Motor neuron (in vitro differentiated cells): ENCODE measurements at places on chromosomes 2 and 18. TPM values are rescaled to one million over a fixed set of nuclear protein-coding genes. Genes with fewer than 3 reads are reported as not detected.

LYG2 gene
- total RNA-seq: not detected in 2 replicates

CNRIP1 gene
- 39.6 and 41.1 TPM in 2 replicates for total RNA-seq

FOXD4L1 gene
- 1.5 TPM in 1 of 2 replicates, not detected in the other for total RNA-seq

FZD7 gene
- 23.7 and 28.0 TPM in 2 replicates for total RNA-seq

C2orf15 gene
- 4.4 and 4.9 TPM in 2 replicates for total RNA-seq

MYL1 gene
- total RNA-seq: not detected in 2 replicates

WNT6 gene
- total RNA-seq: not detected in 2 replicates

SLC4A5 gene
- total RNA-seq: 0.25 and 0.81 TPM in 2 replicates

IL1R2 gene
- 0.23 TPM in 1 of 2 replicates, not detected in the other for total RNA-seq

KCNJ13 gene
- 5.6 and 5.7 TPM in 2 replicates for total RNA-seq

PTCD3 gene
- 76.1 and 87.5 TPM in 2 replicates for total RNA-seq

ATOH8 gene
- total RNA-seq: 1.2 and 1.5 TPM in 2 replicates

DNA sequence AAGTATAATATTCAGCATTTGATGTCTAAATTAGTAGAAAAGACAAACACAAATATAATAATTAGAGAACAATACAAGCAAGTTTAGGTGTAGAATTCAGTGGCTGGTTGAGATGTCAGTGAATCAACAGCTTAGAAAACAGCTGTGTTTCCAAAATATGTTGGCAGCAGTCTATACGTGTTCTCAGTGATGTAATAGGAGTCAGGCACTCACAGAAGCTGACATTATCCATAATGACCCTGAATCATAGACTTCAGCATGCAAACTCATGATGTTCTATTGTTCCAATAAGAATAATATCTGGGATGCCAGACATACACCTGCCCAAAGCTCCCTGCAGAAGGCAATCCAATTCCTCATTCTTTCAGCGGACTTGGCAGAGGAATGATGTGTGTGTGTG lies 164.7 kb downstream of the SLC8A1 start:
- ATAC-seq: no peak

- ATAC-seq: no peak
Measured at GRCh38 chr2:110997331-110998045, 123.2 kb upstream of the BCL2L11 start.

DNA sequence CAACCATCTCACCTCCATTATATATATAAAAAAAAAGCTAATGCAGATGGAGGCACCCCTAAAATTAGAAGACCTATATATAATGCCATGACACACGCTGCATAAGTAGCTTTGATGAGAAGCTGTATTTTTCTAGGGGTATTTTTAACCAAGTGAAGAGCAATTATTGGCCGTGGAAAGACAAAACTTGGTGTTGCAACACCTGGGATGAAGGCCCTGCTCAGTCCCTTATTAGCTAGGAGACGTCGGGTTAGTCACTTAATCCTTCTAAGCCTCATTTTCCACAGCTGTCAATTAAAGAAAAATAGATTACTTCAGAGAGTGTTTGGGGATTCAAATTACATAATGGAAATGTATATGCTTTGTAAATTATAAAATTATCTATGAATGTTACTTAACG lies 63.0 kb downstream of the WDR75 start:
- no peak for ATAC-seq

DNA sequence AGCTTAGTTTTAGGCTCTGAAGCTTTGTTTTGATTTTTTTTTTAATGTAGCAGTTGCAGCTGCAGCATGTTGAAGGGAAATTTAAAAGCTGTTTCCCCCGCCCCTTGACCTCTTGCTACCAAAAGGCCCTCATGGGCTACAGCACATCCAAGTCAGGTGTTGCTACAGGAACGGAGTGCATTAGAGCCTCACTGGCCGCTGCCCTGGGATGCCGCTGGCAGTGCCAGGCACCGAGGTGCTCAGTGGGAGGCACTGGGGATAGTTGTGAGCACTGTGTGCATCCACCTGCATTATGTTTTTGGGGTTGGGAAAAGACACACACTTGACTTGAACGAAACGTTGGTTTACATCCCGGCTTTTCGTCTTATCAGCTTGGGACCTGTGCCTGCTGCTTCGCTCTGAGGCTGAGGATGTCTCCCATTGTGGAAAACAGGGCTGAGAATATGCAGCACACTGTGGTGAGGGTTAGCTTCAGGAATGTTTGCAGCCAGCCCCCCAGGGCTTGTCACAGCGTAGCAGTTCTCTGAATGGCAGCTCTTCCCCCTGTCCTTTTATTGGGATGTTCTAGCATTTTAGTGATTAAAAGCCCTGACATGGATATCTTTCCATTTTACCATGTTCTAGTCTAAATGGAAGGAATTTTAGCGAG lies 24.1 kb downstream of the DCDC2C start:
- no peak for ATAC-seq

GRCh38 chr2:151976945-151977353 lies 121.9 kb downstream of the CACNB4 start:
- ATAC-seq: no peak

DNA sequence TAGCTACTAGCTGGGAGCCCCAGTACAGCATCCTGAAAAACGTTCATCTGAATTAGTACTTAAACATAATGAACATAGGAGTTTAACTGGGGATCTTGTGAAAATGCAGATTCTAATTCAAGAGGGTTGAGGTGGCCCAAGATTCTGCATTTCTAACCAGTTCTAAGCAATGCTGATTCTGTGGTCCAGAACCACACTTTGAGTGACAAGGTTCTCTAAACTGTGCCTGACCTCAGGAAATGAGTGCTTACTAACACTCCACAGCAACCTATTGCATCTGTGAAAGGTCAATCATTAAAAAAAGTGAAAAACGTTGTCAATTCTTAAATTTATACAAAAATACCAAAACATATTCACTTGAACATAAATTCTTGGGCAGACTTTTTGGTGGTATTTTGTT lies 157.1 kb upstream of the ZFP36L2 start:
- no peak for ATAC-seq

DNA sequence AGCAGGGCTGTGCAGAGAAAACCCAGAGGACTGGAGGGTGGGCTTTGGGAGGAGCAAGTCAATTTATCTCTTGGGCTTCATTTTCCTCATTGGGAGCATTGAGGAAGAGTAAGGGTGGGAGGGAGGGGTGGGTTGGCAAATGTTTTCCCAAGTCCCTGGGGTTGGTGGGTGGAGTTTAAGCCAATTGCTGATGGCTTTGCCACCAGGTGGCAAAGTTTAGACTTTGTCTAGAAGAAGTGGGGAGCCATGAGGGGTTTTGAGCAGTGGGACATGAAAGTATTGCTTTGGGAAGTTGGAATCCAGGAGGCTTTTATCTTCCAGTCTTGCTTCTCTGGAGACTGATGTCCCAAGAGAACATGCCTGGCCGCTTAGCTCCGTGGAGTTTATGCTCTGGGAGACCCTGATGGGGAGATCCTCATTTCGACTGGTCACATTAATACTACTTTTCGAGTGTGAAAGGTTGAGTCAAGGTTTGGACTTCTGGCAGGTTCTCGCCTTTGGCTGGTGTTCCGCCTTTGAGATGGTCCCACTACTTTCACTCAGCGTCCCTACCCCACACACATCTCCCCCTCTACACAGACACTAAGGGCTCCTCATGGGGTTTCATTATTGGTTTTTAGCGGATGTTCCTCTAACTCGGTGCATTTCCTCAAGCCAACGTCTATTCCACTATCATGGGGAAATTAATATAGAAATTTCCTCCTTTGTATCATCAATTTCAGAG lies 126.7 kb downstream of the PRKCE start:
- ATAC-seq: no peak

DNA sequence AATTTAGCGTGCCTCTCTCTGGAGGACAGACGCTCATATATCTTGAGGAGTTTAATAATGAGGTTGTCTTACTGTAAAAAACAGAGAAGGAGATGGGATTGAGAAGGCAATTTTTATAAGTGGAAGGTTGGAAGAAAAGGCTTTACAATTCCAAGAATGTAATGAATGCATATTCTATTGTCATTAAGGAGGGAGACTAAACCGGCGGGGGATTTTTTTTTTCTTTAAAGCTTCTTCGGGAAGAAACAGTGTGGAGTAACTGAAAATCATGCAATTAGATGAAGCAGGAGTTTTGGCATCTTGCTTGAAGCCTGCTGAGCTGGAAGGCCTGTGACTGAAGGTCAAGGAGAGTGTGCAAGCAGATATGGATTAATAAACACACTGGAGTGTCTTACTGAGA lies 124.4 kb downstream of the HRH4 start:
- no peak for ATAC-seq

- no peak for ATAC-seq
Measured at GRCh38 chr2:123895651-123896050, 129.4 kb upstream of the CNTNAP5 start.

DNA sequence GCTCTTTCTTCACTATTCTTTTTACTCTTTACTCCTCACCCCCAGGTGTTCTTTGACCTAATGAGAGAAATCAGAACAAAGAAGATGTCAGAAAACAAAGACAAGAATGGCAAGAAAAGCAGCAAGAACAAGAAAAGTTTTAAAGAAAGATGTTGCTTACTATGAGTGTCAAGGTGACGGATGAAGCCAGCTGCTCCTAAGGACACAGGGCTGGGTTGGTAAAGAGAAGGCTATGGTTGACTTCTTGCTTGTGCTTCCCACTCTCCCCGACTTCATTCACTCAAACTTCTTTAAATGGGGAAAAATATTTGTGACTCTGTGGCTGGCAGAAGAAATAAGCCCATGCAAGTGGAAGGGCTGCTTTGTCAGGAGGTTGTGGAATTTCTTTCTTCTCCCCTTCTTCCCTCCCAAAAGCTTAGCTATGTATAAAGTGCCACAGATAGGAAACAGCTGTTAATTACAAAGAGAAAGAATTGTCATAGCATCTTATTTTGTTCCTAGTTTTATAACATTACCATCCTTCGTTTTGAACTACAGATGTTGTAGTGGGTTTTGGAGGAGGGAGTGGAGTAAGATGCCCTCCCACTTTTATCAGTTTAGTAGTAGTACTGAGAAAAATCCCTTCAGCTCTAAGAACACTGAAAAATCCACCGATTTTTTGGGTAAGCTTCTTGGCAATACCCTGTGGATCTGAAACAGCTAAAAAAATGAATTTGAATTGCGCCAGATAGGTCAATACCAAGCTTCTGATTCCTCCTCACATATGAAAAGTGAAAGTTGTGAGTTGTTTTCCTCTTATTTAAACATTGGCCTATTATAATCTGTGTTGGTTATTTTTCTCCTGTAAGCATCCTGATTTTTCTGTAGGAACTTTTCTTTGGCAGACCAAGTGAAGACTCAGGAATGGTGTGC lies 40.7 kb downstream of the RALB start:
- ATAC-seq: no peak

DNA sequence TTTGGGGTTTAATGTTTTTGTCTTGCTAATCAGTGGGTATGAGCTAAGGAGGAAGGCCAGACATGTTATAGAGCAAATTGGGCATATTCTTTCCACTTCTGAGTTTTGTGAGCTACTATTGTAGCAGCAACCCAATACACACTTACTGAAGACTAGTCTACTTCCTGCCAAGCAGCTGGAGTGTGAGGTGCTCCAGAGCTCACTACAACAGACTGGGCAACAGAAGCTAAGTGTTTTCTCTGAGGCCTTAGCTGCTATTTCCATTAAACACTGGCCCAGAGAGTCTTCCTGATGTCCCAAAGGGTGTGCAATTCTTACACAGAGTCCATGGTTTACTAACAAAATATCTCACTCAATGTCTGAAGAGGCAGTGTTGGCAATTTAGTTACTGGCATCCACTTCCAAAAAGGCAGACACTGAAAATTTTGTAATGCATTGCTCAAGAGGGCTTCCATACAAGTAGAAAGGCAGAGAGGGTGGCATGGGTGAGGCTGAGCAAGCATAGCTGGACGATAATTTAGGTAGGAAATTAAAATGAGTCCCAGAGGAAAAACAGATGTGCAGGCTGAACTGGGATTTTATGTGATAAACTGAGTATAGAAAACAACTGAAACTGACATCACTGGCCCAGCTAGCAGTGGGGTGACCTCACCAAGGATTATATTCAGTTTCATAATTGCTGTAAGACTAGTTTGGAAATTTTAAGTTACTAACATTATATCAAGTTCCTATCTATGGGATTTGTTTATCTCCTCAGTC lies 68.6 kb downstream of the ZC3H6 start:
- ATAC-seq: no peak

- no peak for ATAC-seq
Measured at GRCh38 chr18:51637881-51638280, 440.4 kb upstream of the MEX3C start.

DNA sequence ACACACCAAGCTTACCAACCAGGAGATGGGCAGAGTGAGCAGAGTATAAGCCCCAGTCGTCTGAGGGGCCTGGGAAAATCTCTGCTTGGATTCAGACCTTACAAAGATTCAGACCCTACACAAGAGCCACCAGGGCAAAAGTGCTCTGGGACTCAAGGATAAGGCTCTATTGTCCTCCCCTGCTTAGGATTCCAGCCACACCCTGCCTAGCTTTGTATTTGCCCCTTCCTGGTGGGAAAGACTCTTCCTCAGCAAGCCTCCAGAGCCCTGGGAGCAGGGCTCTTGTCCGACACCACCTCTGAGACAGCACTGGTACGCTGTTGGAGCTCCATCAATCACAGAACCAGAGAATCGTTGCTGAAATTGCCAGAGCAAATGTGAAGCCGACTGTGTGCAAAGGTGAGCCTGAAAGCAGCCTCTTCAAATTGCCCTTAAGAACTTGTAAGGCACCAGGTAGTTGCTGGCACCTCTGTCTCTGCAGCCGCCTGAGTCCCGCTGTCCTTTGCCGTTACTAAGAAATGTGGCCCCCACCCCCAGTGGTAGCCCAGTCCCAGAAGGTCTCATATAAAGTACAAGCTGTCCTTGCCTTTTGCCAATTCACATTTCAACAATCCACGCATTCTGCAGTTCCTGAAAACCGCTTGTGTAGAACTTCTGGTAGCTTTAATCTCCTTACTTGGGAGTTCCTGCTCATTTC lies 148.7 kb downstream of the CTIF start:
- peak; percentile 22 for ATAC-seq

- no peak for ATAC-seq
Measured at GRCh38 chr18:62288665-62289008, 36.5 kb upstream of the TNFRSF11A start.

DNA sequence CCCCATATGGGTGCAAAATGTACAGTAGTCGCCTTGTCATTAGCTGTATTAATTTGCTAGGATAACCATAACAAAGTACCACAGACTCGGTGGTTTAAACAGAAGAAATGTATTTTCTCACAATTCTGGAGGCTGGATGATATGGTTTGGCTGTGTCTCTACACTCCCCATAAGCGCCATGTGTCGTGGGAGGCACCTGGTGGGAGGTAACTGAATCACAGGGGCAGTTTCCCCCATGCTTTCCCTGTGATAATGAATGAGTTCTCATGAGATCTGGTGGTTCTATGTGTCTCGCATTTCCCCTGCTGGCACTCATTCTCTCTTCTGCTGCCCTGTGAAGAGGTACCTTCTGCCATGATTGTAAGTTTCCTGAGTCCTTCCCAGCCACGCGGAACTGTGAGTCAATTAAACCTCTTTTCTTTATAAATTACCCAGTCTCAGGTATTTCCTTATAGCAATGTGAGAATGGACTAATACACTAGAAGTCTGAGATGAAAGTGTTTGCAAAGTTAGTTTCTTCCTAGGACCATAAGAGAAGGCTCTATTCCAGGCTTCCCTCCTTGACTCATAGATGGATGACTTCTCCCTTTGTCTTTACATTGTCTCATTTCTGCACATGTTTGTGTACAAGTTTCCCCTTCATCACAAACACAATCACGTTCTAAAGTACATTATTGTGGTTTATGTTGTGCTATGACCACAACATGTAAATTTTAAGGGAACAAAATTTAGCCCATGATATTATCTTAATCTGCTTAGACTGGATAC lies 1442.6 kb downstream of the SUCLG1 start:
- no peak for ATAC-seq
